ENCODE measurements at places on chromosomes 16 and 17. TPM values are rescaled to one million over a fixed set of nuclear protein-coding genes. Genes with fewer than 3 reads are reported as not detected.

Gene MAP2K6
- 1.5 TPM for total RNA-seq

Gene ABCC6
- under 0.01 TPM for total RNA-seq

Gene CHST4
- total RNA-seq, result under 0.01 TPM

Gene CCDC200
- 0.37 TPM for total RNA-seq

Gene SDR42E2
- total RNA-seq, result under 0.01 TPM

Gene MYL4
- total RNA-seq, result not detected

Gene SOX15
- 0.20 TPM for total RNA-seq

Gene HSD17B1
- total RNA-seq, result 4.3 TPM

Gene CD300H
- not detected for total RNA-seq

Gene CCL17
- total RNA-seq, result not detected

Gene MYOCD
- total RNA-seq, result not detected

Gene C16orf54
- total RNA-seq, result not detected

Gene CD300A
- not detected for total RNA-seq

Gene MYADML2
- total RNA-seq, result not detected

Gene PRR29
- 0.73 TPM for total RNA-seq

Gene HOXB5
- 0.73 TPM for total RNA-seq

Gene CNGB1
- not detected for total RNA-seq

Gene ST6GALNAC2
- not detected for total RNA-seq

Gene UTS2R
- total RNA-seq, result not detected

Gene CCL4
- not detected for total RNA-seq

Gene CTRB2
- not detected for total RNA-seq

Gene CEMP1
- total RNA-seq, result 0.20 TPM

Gene IL34
- 0.59 TPM for total RNA-seq

Gene SGCA
- total RNA-seq, result not detected

Gene RSKR
- total RNA-seq, result 9.6 TPM

Gene DLX4
- not detected for total RNA-seq

Gene C16orf86
- total RNA-seq, result 3.3 TPM

Gene NPIPA2
- total RNA-seq, result 0.73 TPM

Gene STX1B
- total RNA-seq, result 1.1 TPM

Gene SOX9
- 0.37 TPM for total RNA-seq

Gene TBX21
- 2.6 TPM for total RNA-seq

Gene MVP
- total RNA-seq, result 246 TPM

Gene SPN
- total RNA-seq, result not detected

Gene TAT
- not detected for total RNA-seq

Gene OR3A1
- under 0.01 TPM for total RNA-seq

Gene DPEP3
- total RNA-seq, result not detected

Gene HIC1
- total RNA-seq, result 45.6 TPM

Gene HBQ1
- not detected for total RNA-seq

Gene PROCA1
- total RNA-seq, result 1.8 TPM

Gene NHLRC4
- total RNA-seq, result 0.59 TPM

Gene MYH8
- not detected for total RNA-seq

Gene CRISPLD2
- total RNA-seq, result 6.5 TPM

Gene GRAP
- total RNA-seq, result 0.20 TPM

Gene DYNLRB2
- 0.73 TPM for total RNA-seq

Gene ODF4
- not detected for total RNA-seq

Gene KRT12
- not detected for total RNA-seq

Gene ABCA6
- total RNA-seq, result 114 TPM

Gene ATP2A3
- 0.37 TPM for total RNA-seq

Gene GAS2L2
- total RNA-seq, result not detected

Gene TK1
- 101 TPM for total RNA-seq

Gene CHP2
- total RNA-seq, result not detected

Gene FGF11
- total RNA-seq, result under 0.01 TPM

Gene SBK1
- not detected for total RNA-seq

Gene ZNF597
- total RNA-seq, result 1.5 TPM

Data from subcutaneous preadipocyte (primary cell).